ENCODE measurements at places on chromosomes 13 and 19. TPM values are rescaled to one million over a fixed set of nuclear protein-coding genes. Genes with fewer than 3 reads are reported as not detected.

The ZNF225 gene
- total RNA-seq: 2.4 TPM

The PSPN gene
- 1.3 TPM for total RNA-seq

The OR4F17 gene
- total RNA-seq: not detected

- no peak for DNase-seq
Measured at GRCh38 chr19:17755977-17756670, 4.8 kb downstream of the FCHO1 start.

- DNase-seq: no peak
Measured at GRCh38 chr13:98065468-98065867, 77.4 kb upstream of the FARP1 start.

DNA sequence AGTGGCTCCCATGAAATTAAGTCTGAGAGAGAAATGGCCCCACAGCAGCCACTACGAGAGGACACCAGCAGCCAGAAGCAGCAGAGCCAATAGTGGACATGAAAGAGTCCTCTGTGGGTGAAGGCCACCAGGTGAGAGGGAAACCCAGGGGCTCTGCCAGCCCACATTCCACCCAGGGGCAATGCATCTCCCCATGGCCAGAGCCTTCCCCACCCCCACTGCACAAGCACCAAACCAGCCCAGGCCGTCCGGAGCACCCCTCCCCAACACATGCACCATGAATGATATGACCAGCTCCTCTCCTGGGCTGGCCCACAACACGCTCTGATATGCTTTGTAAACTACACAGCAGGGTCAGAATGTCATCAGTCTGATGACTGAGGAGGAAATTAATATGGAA is 66.9 kb downstream of the TSHZ3 start:
- no peak for DNase-seq

DNA sequence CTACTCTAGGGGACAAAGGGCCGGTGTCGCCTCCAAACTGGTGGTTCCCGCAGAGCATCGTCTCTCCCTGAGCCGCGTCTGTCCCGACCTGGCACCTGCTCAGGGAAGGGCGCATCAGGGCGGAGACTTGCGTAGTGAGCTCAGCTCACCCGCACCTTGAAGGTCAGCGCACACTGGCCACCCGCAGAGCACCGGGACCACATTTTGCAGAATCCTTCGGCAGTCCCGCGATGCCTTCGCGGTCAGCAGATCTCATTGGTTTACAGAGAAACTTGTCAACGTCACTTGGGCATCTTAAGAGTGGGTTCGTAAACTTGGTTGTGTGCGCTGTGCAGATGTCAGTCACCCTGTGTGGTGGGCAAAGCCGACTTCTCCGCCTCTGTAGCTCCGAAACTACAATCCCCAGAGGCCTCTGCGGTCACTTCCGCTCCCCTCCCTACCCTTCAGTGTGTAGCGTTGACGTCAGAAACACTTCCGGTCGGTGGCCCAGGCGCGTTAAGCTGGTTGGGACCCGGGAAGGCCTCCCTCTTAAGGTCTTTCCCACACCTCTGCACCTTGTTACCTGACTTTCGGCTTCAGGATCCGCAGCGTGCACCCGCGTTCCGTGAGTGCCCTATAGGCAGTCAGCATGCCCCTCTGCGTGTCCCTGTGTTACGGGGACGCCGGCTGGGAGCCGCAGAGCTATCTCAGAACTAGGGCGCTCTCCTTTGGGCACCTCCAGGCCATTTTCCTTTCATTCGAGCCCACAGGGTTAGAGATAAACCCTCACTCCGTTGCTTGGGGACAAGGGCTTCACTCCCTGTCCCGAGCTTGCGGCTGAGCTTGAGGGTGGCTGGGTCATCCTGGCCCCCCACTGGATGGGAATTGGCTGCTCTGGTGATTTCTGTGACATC is 36.5 kb upstream of the ZNF527 start:
- peak; percentile 57 for DNase-seq

Data from glomerular endothelial cell (primary cell).